ENCODE measurements at places on chromosomes 12 and 14.
A peak's percentile ranks its signal among the peaks of the same experiment; 100 is the strongest.

- DNase-seq = no peak
Measured at GRCh38 chr12:78530100-78530765, 334.3 kb upstream of the SYT1 start.

- no peak for DNase-seq
Measured at GRCh38 chr12:81627336-81628189, 131.6 kb downstream of the PPFIA2 start.

DNA sequence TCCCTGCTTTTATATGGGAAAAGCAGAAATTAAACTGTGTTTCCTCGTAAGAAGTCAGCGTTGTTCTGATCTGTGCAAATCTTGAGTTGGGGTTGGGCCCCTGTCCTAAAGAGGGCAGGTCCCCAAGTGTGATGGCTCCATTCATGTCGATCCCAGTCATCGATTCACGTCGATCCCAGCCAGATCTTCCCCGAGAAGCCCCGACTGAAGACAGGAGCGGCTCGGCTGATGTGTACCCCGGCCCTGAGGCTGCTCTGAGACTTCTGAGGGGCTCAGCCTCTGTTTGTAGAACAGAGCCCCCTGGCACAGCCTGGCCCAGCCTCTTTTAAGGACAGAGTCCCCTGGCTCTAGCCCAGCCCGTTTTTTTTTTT, 9.3 kb downstream of the PGAM5 start:
- DNase-seq = no peak

- DNase-seq = no peak
Measured at GRCh38 chr12:116916122-116916521, 5.4 kb downstream of the FBXW8 start.

GRCh38 chr12:28107679-28108078, 82.6 kb upstream of the CCDC91 start:
- DNase-seq = no peak

DNA sequence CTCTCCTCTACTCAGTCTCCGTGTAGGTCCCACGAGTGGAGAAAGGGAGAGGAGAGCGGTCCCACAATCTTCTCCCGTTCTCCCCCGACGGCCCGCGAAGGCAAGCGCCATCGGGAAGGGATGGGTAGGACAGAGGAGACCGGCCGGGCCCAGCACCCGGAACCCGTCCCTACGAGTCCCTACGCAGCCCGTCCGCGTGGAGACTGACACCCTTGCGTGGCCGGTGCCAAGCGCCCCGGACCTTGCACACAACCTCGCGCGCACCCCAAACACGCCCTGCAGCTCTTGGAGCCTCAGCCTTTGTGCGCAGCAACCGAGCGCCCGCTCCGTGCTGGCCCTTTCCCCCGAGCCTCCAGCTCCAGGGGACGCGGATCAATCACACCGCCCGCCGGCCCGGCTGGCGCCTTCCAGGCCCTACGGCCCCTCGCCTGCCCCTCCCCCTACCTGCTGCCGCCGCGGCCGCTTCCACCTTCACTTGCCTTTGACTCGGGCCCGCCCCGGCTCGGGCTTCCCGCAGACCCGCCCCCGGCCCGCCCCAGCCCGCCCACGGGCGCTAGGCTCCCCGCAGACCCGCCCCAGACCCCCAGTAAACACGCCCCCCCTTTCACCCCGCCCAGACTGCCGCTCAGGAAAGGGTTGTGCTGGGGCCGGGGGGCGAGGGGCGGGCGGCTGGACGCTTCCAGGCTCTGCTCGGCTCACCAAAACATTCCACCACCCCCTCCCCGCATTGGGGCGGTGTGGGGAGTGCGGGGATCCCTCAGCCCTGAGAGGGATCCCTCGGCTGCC, at the start of gene NDRG2:
Gene NDRG2 (minus strand): TSS at position 477 of the 786 bp plus-strand sequence. CDS start 1,746 bp downstream, outside the sequence.
- peak; percentile 60 for DNase-seq

DNA sequence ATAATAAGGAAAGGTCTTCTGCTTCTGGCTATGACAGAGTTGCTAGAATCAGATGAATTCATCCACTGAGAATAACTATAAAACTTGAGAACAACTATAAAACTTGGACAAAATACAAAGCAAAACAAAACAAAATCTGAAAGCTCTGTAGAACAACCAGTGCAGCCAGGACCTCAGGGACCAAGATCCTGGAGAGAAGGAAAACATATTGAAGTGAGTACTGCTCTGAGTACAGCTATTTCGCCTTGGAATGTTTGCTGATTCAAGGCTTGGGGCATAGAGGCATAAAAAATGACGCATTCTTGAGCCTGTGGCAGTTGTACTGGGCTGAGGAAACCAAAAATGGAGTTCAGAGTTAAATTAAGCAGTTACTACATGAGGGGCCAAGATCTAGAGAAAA, 21.7 kb downstream of the FOXA1 start:
- DNase-seq = no peak

DNA sequence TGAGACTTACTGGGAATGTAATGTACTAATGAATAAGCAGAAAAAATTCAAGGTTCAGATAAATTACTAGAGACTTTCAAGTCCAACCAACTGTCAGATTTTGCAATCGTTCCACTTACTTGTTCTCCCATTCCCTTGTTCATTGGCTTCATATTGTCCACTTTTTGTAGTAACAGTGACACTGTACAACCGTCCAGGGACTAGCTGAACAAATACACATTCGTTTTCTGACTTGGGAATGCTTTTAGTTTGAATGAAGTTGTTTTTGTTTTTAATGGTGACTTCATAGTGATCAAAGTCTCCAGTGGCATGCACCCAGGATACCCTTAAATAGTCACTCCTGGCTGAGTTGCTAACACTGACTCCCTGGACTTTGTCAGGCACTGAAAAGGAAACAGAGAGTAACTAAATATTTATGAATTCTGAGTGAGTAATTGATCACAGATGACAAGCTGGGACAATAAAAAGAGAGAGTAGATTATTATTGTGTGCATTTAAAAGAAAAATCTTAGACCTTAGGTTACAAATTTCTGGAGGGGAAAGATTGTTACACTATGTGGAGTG, 65.4 kb downstream of the PTPRB start:
- no peak for DNase-seq

GRCh38 chr14:105304565-105304964, 3.8 kb upstream of the BRF1 start:
- DNase-seq = no peak

GRCh38 chr12:79250960-79251755, 386.6 kb downstream of the SYT1 start:
- DNase-seq = no peak
